ENCODE measurements at places on chromosomes 16 and 17.

DNA sequence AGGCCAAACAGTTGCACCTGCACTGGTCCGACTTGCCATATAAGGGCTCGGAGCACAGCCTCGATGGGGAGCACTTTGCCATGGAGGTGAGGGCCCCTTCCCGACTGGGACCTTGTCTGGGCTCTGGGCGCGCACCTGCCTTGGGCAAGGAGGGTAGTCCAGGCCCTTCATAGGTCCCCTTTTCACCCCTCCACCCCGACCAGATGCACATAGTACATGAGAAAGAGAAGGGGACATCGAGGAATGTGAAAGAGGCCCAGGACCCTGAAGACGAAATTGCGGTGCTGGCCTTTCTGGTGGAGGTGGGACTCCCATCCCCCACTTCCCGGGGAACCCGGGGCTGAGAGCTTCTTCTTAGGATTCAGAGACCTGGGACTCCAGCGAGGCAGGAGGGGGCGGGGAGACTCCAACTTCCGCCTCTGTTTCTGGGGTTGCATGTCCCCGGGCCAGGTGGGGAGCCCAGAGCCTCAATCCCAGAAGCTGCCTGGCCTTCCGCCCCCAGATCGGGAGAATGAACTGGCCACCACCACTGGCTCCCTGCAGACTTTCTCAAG lies 7.8 kb downstream of the CA4 start:
- no peak for DNase-seq

DNA sequence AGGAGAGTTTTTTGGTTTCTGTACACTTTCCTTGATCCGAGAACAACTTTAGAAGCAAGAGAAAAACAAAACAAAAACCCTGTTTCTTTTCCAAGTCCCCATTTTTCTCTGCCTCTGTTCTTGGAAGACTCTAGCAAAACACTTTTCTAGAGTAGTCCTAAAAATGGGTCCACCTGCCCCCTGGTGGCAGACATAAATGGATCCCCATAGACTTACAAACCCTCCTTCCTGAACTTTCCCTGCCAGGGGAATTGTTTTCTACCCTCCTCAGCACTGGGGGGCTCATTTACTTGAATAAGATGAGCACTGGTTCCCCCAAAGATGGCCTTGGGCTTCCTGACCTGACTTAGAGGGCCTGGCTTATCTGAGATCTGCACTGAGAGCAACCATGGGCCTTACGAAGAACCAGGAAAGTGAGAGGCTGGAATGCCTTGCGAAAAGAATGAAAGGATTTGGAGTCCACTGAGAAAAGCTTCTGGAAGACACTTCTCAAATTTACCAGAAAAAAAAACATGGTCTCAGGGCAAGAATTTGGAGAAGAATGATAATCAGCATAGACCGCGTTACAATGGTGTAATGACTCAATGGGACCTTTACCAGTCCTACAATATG lies 48.0 kb upstream of the CDYL2 start:
- DNase-seq = peak; percentile 8

- no peak for DNase-seq
Measured at GRCh38 chr16:27108051-27108770, 41.5 kb downstream of the C16orf82 start.

DNA sequence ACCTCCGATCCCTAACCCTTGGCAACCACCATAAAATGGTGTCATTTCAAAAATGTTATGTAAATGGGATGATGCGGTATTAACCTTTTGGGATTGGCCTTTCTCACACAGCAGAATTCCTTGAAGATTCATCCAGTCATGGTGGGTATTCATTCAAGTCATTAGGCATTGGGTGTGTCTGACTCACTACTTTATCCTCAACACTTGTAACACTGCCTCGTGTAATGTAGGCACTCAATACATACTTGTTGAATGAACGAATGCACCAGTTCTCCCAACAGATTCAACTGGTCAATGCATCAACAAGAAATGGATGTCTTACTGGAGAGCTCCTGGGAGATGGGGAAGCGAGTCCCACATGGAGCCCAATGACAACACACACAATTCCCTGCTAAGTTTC lies 21.8 kb upstream of the GAN start:
- DNase-seq = no peak

GRCh38 chr17:7133424-7133823 lies 18.8 kb upstream of the ASGR2 start:
- peak; percentile 32 for DNase-seq

DNA sequence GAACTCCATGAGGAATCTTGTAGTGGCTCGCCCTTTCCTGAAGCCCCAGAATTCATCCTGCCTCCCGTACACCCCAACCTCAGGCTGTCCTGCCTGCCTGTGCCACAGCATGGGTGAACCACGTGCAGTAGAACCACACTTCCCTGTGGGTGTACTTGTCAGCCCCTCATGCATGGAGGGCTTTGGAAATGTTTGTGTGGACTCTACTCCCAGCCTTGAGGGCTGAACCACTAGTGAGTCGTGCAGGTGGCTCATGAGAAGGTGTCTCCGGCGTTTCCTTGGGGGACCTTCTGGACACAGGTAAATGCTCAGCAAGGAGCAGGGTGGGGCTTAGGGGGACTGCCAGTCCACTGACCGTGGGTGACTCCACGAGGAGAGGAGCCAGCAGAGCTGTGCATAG lies 58.7 kb upstream of the ADORA2B start:
- DNase-seq = no peak

- DNase-seq = peak; percentile 57
Measured at GRCh38 chr17:76909971-76910760, 42.0 kb downstream of the MGAT5B start.

- no peak for DNase-seq
Measured at GRCh38 chr16:67270931-67271338, 8.4 kb upstream of the PLEKHG4 start.

DNA sequence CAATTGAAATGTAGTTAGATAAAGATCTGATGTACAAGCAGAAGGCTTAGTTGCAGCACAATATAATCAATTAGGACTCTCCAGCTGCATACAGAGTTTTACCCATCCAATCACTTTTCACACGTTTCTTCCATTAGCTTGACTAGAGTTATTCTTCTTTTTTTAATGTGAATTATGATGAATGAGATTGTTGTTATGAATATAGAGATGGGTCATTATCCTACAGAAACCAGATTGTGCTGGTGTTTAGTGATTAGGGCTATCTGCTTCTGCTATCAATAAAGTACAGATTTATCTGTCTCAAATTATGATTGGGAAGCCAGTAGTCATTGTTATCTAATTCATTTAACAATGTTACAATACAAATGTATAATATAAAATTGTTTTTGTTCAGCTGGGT lies 221.4 kb upstream of the TBX2 start:
- DNase-seq = no peak

GRCh38 chr17:80986816-80987475 lies 4.7 kb upstream of the CHMP6 start:
- no peak for DNase-seq

GRCh38 chr17:12459736-12460135 lies 206.0 kb upstream of the MYOCD start:
- no peak for DNase-seq

DNA sequence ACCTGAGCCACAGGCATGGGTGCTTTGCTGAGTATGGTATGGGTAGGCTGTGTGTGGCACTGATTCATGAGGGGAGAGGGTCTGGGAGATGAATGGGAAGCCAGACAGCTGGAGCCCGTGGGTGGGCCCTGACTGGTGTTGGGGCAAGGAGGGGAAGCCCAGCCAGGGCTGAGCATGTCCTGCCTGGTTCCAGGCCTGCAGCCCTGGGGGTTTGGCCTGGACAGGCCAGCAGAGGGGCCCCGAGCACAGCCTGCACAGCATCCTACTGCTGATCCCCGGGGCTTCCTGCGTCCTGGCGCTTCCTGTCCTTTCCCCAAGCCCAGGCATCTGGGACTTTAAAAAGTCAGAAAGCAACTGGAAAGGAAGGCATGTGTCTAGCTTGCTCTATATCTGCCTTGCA lies 4.6 kb upstream of the MVD start:
- DNase-seq = no peak

DNA sequence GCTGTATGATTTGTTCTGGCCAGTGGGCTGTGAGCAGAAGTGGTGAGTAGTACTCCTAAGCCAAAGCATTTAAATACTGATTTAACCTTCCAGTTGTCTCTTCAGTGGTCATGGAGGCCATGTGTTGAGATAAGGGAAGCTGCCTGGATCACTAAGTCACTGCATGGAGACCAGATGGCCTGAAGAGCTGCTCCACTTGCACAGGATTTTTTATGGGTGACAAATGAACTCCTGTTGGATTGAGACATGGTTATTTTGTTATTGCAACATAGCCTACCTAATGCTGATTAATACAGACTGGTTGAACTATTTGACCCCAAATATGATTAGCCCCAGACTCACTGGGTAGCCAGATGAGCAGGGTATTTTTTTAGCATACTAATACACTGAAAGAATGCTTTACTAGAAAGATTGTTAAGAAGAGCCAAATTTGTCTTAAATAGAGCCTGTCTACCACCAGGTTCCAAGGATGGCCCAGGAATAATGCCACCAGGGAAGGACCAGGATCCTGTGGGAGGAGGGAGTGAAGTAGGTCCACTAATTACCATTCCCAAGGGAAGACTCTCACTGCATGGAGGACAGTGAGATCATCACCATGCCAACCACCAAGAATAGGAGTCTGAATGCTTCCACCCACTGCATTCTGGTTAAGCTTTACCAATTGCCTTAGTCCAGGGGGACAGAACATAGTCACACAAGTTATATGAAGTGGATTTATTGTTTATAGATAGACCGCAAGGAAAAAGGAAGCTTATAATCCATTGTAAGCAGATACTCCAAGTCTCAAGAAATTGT lies 187.4 kb upstream of the IRX6 start:
- DNase-seq = no peak

DNA sequence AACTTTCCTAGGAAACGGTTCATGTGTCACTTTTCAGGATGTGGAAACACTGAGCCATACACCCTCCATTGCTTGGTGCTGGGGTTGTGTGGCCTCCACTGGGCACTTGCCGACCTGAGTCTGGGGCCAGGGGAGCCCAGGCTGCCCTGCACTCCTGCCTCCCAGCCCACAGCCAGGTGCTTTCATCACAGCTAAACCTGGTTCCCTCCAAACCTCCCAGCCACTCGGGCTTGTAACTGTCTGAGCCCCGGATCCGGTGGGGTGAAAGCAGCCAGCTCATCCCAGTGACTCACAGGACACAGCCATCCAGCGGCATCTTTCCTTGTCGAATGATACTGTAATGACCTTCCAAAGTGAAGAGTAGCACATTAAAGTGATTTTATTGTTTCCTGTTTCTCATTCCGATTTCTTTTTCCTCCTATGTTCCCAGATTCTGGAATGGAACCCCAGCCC lies 19.8 kb downstream of the CARHSP1 start:
- peak; percentile 39 for DNase-seq

GRCh38 chr16:88358023-88358420 lies 24.7 kb upstream of the ZNF469 start:
- no peak for DNase-seq

DNA sequence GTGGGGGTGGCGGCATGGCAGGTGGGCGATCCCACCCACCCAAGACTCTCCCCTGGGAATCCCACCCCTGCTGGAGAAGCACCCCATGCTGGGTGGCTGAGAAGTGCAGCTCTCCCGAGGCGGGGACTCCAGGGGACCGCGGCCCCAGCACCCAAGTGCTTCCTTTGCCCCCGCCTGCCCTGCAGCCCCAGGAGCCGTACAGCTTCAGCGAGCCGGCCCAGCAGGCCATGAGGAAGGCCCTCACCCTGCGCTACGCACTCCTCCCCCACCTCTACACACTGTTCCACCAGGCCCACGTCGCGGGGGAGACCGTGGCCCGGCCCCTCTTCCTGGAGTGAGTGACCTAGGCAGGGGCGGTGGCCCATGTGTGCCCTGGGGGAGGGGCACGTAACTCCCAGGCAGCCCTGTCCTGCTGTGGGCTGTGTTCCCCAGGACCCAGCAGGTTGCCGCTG lies 11.7 kb downstream of the GAA start:
- no peak for DNase-seq

DNA sequence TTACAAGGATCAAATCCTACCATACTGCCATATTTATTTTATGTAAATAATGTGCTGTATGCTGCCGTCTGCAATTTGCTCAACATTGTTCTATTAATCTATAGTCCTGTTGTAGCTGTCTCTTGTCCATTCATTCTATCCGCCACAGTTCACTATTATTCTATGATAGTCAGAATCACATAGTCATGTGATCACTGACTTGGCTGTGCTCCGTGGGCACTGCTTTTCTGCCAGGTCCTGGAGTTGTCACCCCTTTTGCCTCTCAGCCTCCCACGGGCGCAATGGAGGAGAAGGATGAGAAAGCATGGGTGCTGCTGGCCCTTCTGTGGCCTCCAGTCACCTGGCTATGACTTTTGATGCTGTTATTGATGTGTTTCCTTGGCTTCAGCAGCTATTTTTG lies 37.3 kb upstream of the ANKFY1 start:
- no peak for DNase-seq

- DNase-seq = no peak
Measured at GRCh38 chr17:15890279-15890892, 54.5 kb upstream of the ADORA2B start.

DNA sequence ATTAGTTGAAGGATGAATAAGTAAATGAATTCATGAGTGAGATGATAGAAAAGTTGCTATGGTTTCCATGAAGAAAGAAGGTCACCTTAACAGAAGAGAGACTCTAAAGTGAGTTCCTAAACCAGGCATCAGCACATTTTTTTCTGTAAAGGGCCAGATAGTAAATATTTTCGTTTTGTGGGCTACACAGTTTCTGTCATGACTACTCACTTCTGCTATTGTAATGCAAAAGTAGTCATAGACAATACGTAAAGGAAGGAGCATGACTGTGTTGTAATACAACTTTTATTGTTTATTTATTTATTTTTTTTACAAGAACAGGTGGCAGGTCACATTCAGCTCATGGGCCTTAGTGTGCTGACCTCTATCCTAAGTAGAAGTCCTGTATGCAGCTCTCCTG lies 426.1 kb upstream of the DYNLRB2 start:
- no peak for DNase-seq

- DNase-seq = no peak
Measured at GRCh38 chr17:17320188-17320910, 17.2 kb downstream of the NT5M start.

DNA sequence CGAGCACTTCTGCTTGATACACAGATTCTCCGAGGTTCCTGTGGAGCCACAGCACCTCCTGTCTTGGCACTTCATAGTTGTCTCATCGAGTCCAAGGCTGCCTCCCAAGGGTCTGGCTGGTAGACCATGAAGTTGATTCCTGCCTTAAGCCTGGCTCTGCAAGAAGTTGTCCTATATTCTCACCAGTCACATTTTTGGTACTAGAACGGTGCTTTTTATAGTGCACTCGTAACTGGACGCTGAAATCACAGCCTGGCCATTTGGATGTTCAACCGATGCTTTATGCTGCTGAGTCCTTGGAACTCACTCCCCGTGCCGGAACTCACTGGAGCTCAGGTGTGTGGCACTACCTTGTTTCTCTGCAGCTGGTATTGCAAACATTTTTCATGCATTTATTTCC lies 35.6 kb downstream of the RMI2 start:
- no peak for DNase-seq

DNA sequence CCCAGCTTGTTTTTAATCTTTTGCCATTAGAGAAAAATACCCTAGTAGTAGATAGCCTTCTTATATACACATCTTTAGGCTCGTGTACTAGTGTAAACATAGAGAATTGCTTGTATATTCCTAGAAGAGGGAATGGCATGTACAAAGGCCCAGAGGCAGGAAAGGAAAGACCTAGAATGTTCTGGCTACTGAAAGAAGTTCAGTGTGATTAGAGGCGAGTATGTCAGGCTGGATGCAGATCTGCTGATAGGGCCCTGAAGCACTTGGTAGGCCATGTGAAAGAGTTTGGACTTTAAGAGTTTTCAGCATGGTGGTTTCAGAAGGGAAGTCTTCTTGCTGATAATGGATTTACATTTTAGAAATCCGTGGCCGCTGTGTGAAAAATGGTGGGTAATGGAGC lies 17.4 kb downstream of the CTCF start:
- DNase-seq = no peak

- peak; percentile 24 for DNase-seq
Measured at GRCh38 chr17:81867991-81868673, 3.0 kb downstream of the ARHGDIA start.

Measured in adipocyte (in vitro differentiated cells).